ENCODE measurements at places on chromosomes 1 and 21.

DNA sequence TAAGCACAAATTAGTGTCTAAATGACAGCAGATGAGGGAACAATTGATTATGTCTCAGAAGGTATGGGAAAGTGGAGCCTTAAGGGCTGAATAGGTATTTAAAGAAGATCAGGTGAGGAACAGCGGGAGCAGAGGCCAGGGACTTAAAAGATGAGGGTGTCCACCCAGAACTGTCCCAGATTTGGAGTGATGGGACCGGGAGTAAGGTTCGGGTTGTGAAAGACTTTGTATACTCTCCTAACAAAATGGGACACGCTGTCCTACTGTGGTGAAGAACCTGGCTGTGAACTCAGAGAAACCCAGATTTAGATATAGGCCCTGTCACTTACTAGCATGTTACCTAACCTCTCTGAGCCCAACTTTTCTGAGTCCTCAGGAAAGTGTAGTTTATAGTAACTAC, 140.6 kb downstream of the C1orf21 start:
- no peak for DNase-seq

DNA sequence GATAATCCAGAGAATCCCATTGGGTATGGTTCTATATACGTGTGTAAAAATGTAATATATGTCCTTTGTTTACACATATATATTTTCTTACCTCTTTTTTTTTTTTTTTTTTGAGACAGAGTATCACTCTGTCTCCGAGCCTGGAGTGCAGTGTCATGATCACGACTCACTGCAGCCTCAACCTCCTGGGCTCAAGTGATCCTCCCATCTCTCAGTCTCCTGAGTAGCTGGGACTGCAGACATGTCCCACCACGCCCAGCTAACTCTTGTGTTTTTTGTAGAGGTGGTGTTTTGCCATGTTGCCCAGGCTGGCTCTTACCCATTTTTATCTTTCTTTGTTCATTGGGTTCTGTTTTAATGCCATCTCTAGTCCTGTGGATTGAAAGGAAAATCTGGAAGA, 59.5 kb downstream of the ZBTB17 start:
- DNase-seq = no peak

- DNase-seq = no peak
Observed at GRCh38 chr1:244826712-244827111, 8.7 kb upstream of the COX20 start.

DNA sequence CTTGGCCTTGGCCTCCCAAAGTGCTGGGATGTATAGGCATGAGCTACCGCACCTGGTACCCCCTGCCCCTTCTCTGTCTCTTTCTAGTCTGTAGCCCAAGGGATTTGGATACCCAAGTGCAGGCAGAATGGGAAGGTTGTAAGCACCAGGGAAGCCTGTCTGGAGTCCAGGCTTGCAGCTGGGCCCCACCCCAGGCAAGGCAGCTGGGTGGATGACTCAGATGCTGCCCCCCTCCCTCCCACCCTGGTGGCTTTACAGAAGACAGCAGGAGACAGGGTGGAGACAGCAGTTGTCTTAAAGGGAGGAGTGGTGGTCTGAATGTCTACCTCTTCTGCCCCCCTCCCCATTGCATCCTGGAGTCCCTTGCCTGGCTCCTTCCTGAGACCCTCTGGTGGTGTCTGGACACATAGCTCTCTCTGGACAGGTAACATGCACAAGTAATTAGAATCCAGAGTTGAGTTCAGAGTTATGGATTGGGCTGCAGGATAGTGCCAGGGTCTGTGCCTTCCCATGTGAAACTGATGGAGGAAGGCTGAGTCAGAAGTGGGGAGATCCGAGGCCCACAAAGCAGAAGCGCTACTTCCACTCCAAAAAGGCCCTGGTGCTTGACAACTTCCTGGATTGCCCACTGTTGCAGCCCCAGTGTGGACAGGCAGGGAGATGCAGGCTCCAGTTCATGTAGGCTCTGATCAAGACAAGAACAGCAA, 5.1 kb downstream of the LMNA start:
- DNase-seq = no peak

GRCh38 chr21:39046236-39046916, 136.9 kb downstream of the PSMG1 start:
- no peak for DNase-seq

DNA sequence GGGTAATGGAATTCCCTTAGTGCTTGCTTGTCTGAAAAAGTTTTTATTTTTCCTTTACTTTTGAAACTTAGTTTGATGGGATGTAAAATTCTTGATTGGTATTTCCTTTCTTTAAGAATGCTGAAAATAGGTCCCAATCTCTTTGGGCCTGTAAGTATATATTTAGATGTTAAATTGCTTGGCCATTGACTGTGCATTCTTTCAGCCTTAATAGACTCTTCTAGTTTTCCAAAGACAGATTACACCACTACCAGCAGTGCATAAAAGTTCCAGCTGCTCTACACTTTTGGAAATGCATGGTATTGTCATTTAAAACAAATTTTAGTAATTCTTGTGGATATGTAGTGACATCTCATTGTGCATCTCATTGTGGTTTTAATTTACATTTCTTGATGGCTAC, 464.8 kb upstream of the USP24 start:
- DNase-seq = no peak

- no peak for DNase-seq
Observed at GRCh38 chr1:19392221-19392620, 80.1 kb downstream of the SLC66A1 start.

- DNase-seq = no peak
Observed at GRCh38 chr1:165454091-165454610, 9.2 kb upstream of the RXRG start.

DNA sequence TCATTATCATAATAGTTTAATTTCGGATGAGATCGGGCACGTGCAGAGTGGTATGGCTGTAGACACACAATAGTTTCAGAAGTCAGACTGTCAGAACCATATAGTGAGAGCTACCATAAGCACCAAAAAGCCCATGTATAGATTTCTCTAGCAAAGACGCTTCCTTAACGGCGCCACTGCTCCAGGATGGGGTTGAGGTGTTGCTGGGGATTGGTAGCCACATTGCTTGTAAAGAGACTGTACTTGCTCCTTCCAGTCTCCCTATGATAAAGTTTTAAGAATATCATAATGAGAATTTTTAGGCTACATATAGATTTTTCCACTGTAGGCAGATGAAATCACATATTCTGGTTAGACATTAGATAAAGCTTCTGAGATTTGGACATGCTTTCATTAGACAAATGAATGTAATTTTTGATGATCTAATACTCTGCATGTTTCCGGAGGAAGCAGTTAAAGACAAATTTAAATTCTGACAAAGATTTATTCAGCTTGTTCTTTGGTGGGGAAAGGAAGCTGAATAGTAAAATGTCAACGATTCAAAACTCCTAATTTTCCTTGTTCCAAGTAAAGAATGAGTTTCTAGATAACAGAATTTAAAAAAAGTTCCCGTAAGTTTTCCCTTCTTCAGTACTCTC, 77.7 kb downstream of the MAP3K7CL start:
- DNase-seq = no peak

DNA sequence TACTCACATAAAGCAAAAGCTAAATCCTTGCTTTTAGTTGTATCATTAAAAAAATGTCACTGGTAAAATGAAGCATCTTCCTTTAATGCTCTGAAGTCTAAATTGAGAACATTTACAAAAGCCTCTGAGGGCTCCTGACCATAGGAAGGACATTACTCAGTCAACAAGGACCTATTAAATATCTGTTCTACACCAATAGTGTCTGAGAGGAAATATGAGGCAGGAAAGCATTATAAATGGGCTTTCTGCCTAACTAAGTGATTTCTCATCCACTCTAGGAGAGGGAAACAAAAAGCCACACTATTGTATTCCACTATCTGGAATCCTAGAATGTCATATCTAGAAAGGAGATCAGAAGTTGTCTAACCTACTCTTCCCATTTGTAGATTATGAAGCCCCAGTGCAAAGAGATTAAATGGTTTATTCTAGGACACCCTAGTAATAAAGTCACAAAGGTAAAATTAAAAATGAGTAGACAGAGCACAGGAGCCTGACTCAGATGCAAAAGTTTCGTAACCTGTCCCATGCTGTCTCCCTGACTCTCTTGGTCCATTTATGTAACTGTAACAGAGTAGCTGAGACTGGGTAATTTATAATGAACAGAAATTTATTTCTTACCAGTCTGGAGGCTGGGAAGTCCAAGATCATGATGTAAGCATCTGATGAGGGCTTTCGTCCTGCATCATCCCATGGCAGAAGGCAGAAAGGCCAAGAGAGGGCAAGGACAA, 17.6 kb downstream of the RGS1 start:
- no peak for DNase-seq

- DNase-seq = no peak
Observed at GRCh38 chr1:85078903-85079302, 30.6 kb upstream of the MCOLN3 start.
